ENCODE measurements at places on chromosomes 6 and 20.

GRCh38 chr20:63074182-63074581, 67.4 kb upstream of the BHLHE23 start:
- no peak for DNase-seq

GRCh38 chr6:150915880-150916265, 50.4 kb downstream of the MTHFD1L start:
- no peak for DNase-seq

DNA sequence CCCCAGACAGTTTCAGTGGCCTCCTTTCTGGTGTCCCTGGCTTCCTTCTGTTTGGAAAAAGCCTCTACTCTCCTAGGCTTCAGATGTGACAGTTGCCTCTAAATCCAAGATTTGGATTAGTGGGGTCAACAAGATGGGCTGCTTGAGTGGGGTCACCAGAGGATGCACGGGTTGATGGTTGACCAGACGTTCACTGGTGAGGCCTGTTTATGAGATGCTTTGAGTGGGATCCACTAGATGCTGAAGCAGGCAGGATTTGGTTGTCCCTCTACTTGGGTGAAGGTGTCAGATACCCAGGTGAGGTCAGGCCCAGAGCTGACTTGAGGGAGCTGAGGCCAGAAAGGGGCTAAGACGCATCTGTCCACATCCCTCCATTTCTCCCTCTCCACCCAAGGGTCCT, 8.1 kb upstream of the DLGAP4 start:
- DNase-seq, result no peak

DNA sequence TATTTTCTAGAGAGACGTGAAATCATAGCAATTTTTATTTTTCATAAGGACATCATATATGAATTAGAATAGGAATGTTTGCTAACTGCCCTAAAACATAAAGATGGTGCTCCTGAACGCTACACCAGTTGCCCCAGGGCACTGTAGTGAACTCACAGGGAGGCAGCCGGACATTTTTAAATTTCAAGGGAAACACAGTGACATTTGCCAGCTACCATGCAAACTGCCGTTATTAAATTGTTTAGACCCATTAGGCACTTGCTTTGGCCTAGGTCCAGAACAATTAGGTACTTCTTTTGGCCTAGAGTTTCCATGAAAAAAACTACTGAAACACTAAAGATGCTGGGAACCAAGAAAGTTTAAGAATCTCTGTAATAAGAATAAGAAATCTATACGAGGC, 24.9 kb upstream of the CFAP206 start:
- DNase-seq, result no peak

- DNase-seq, result no peak
These were observed 42.9 kb downstream of the AFG1L start for GRCh38 chr6:108337721-108338120.

GRCh38 chr20:43680981-43681380, 14.1 kb downstream of the MYBL2 start:
- DNase-seq, result no peak

DNA sequence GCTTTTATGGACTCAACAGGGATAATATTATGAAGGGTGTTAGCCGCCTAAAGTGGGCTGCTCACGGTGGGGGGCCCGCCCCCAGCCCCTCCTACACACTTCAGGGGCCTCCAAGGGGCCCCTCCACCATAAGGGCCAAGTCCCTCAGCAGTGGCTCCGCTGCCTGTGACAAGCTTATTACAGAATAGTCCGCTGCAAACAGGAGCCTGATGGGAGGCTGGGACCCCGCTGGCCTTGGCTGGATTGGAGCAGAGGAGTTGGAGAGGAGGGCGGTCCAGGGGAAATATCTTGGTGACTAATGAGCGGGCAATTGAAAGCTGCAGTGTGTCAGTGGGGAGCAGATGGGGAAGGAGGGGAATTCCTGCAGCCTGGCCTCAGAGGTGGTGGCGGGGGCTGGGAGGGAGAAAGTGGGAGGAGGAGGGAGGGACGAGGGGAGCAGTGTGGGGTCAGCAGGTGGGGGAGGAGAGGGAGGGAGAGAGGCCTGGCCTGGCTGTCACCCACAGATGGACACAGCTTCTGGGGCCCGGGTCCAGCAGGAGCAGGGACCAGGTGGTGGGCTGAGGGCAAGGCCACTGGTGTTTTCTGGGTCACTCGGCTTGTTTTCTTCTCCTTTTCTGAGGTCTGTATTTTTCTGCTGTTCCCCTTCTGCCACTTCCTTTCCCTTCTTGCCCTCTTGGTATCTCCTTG, 57.6 kb upstream of the FOXP4 start:
- DNase-seq, result no peak

GRCh38 chr6:22142856-22143255, 154.0 kb downstream of the PRL start:
- DNase-seq, result no peak

DNA sequence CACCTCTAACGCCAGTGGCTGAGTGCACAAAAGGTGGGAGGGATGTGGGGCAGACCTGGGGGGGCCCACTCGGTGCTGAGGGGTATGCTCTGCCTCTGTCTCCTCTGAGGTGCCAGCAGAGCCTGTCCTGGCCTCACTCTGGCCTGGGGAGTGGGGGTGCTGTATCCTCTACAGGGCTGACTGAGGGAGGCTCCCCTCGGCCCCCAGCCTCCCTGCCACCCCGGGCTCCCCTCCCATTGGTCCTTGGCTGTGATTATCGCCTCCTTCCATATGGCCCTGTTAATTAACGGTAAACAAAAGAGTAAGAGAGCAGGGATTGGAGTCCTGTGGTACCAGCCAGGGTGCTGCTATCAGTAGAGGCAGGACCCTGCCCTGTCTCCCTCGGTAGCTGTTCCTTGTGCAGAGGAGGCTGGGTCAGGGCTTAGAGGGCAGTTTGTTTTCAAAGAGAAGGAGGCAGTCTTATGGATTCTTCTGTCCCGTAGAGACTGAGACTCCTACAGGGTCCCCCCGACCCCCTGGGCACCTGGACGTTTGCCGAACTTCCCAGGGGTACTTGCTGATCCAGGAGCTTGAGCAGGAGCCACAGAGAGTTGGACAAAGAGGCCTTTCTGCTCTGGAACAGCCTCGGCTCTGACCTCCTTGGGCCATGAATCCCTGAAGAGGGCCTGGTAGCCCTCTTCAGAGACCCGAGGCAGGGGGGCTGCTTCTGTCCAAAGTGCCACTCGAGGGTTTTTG, 1.8 kb downstream of the MYT1 start:
- no peak for DNase-seq

- no peak for DNase-seq
These were observed 44.5 kb upstream of the EZR start for GRCh38 chr6:158863646-158864045.

GRCh38 chr6:170434117-170434820, 118.8 kb downstream of the PSMB1 start:
- no peak for DNase-seq

DNA sequence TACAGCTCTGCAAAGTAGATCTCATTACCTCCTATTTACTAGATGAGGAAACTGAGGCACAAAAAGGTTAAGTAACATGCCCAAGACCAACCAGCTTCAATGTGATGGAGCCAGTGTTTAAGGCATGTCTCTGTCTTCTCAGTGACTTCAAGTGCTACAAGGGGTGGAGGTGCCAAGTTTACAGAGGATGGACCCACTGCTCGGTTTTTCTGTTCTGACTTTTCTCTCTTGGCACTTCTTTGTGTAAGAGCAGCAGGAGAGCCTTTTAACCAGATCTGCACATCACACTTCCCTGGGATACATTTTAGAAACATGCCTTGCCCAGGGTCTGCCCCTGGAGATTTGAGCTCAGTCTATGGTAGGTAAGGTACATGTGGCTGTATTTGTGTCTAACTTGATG, 9.8 kb downstream of the WRNIP1 start:
- DNase-seq, result no peak

GRCh38 chr6:35054106-35054742, 86.9 kb downstream of the TCP11 start:
- DNase-seq, result no peak

- no peak for DNase-seq
These were observed 3.4 kb downstream of the TEAD3 start for GRCh38 chr6:35493307-35493983.

DNA sequence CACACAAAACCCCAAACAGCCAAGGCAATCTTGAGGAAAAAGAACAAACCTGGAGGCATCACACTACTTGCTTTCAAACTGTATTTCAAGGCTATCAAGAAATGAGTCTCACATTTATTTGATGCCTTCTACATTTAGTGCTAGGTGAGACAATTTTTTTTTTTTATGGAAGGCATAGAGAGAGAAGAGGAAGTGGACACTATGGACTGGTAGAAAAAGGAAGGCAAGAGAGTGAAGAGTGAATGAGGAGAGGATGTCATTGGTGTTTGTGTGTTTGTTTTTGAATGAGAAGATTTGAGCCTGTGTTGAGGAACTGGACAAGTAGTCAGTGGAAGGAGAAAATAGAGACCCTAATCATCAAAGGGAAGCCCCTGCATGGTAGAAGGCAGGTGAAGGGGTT, 182.0 kb upstream of the JAG1 start:
- no peak for DNase-seq

DNA sequence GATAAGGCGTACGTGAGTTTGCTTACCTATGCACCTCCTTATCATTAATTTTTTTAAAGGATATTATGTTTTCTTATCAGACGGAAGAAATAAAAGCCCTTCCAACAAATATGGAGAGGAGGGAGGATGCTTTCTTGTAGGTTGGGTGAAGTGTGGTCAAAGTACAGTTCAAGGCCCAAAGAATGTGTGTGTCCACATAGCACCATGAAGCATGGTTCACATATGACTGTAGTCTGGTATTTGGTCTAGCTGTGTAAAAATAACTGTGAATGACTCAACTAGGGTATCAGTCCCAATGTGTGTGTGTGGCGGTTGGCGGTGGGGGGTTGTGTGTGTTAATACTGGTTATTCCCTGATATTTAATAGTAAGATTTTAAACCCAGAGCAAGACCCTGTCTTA, 212.7 kb downstream of the TMEM242 start:
- no peak for DNase-seq

DNA sequence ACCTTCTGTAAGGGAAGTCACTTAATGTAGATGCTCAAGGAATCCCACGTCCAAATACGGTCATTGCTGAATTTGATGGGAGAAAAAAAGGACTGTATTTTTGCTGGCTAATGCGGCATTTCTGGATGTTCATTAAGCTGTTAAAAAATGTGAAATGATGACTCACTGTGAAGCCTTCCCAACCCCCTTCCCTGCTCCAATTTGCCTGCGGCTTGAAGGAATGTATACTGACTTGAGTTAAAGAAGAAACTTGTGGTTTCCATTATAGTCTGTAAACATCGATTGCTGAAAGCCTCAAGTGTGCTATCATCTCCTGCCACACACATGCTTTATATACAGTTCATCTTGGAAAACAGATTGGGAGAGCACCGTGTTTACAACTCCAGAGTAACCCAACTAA, 249.1 kb upstream of the JAG1 start:
- no peak for DNase-seq

- DNase-seq, result no peak
These were observed 14.9 kb upstream of the FAM210B start for GRCh38 chr20:56343861-56344381.

- DNase-seq, result no peak
These were observed 65.5 kb downstream of the STK35 start for GRCh38 chr20:2167112-2167511.

DNA sequence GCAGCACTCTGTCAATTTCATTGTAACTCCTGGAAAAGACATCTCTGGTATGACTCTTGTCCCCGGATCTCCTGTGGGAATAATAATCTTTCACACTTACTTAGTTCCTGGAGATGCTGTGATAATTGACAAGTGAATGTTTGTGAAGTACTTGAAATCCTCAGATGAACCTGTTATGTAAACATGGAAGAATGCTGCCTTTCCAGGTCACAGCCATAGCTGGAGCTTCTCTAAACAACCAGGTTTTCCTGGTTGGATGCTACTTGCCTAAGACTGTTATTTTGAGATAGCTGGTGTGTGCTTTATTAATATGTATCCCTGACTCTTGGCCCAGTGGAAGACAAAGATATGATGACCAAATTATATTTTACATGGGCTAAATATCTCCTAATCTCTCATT, 228.6 kb downstream of the KCNQ5 start:
- DNase-seq, result no peak

Measured in esophagus squamous epithelium (tissue), 5 donors.